ENCODE measurements at places on chromosomes 11 and 22.

- no peak for DNase-seq
Observed at GRCh38 chr22:19410941-19411689, 20.4 kb downstream of the HIRA start.

DNA sequence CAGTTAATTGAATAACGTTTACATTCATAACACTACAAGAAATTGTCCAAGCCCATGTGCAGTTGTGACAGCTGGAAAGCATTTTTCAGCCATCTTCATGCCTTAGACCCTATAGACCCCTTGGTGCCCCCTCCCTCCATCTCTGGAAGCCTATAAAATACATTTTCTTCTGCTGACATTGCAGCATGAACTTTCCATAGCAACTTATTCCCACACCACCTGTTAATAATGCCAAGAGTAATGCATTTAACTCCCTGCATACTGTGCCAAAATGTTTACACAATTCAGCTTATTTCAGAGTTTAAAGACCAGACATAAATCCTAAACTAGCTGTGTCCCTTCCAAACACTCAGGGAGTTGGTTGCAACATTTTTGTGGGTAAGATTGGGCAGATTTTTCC, 143.0 kb upstream of the ARHGAP20 start:
- DNase-seq, result no peak

- DNase-seq, result no peak
Observed at GRCh38 chr22:21587803-21588611, 20.5 kb downstream of the UBE2L3 start.

GRCh38 chr11:21069909-21070308, 400.5 kb downstream of the NELL1 start:
- no peak for DNase-seq

- DNase-seq, result no peak
Observed at GRCh38 chr11:1177020-1177770, 19.4 kb downstream of the MUC5AC start.

- peak; percentile 56 for DNase-seq
Observed at GRCh38 chr22:20130731-20131596, 640 bp upstream of the ZDHHC8 start.

DNA sequence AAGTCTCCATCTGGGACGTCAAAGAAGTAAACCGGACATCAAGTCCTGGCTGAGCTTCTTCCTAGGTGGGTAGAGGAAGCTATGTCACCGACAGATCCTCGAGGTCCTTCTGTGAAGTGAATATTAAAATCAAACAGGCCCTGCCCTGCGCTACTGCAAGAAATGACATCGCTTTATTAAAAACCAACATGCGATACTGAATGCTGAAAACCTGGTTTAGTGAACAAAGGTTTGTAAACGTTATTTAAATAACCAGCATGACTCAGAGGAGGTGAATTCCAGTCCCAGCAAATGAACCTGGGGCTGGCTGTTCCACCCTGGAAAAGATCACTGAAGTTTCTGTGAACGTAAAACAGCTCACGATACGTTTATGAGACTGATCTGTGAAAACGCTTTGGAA, 645 bp downstream of the RTCB start:
- DNase-seq, result no peak

DNA sequence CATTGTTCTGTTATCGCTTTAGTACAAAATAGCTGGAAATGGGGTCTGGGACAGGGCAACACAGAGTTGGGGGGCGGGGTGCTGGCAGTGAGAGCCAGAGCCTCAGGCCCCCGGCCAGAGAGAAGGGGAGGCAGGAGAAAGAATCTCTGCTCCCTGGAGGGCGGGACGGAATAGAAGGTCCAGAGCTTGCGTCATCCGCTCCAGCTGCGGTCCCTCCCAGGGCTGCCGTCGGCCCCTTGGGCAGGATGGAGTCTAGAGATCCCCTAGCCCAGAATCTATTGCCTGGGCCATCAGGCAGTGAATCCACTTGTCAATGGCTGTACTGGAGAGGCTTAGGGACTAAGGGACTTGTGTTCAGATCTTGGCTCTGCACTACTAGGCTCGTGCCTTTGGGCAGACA, 5.0 kb downstream of the TP53I11 start:
- no peak for DNase-seq

DNA sequence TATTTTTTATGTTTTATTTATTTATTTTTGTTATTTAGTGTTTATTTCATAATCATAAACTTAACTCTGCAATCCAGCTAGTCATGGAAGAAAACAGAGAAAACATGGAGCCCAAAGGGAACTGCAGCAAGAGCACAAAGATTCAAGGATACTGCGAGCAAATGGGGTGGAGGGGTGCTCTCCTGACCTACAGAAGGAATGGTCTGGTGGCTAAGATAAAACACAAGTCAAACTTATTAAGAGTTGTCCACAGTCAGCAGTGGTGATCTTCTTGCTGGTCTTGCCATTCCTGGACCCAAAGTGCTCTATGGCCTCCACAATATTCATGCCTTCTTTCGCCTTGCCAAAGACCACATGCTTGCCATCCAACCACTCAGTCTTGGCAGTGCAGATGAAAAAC, 36.7 kb downstream of the STIM1 start:
- no peak for DNase-seq

DNA sequence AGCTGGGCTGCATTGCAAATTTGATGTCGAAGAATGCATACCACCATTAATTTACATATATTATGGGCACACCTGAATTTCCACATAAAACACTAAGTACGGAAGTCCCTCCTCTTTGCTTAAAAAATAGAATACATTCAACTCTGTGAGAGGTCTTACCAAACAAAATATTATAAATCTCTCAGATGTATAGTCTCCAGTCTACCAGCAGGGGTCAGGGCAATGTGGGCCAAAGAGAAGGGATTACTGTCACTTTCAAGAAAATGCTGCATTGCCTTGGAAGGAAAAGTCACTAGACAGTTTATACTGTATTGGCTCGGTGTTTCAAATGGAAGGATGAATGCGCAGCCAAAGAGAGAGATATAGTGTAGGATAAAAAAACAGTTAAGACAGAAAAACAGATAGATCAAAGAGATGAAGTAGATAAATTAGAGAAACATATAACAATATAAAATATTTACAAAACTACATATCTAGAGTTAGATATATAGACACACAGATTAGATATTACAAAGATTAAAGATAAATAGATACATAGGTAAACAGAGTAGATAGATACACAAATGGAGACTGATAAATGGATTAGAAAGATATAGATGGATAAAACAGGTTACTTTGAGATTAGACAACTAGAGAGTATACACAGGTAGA, 20.9 kb downstream of the SERGEF start:
- no peak for DNase-seq

DNA sequence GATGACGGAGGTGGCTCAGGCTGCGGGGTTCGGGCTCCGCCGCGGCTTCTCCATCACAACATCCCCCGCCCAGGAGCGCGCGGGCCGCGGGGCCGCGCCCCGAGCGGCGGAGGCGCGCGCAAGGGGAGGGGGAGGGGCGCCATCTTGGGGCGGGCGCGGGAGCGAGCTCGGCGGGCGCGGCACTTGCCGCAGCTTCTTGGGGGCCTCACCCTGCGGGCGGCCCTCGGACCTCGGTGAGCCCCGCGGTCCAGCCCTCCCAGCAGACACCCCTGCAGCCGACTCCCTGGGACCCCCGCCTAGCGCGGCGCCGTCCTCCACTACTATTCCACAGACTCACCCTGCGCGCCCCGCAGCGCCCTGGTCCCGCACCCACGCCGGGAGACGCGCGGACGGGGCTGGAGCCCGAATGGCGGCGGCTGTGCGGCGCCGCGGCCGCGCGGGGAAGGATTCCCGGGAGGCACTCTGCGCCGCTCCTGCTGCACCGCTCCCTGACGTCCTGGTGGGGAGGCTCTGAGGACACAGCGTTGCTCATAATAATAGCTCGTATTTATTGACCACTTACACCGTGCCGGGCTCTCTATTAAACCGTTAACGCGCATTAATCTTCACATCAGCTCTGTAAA, at the start of gene APBB1:
Gene APBB1, minus strand, starts transcription at position 86 of the 623 bp plus-strand sequence. CDS start 7,747 bp downstream, outside the sequence.
- DNase-seq, result peak; percentile 22

GRCh38 chr11:16814410-16815046, 76.1 kb downstream of the C11orf58 start:
- DNase-seq, result no peak

- DNase-seq, result no peak
Observed at GRCh38 chr11:9739123-9739900, 75.4 kb downstream of the SWAP70 start.

- DNase-seq, result peak; percentile 29
Observed at GRCh38 chr11:94968334-94968958, 4.9 kb downstream of the CWC15 start.

- DNase-seq, result no peak
Observed at GRCh38 chr11:118252688-118253087, 523 bp upstream of the MPZL3 start.

- DNase-seq, result no peak
Observed at GRCh38 chr11:19519912-19520641, 192.6 kb upstream of the NAV2 start.

GRCh38 chr11:122050021-122050690, 65.9 kb downstream of the BLID start:
- no peak for DNase-seq

DNA sequence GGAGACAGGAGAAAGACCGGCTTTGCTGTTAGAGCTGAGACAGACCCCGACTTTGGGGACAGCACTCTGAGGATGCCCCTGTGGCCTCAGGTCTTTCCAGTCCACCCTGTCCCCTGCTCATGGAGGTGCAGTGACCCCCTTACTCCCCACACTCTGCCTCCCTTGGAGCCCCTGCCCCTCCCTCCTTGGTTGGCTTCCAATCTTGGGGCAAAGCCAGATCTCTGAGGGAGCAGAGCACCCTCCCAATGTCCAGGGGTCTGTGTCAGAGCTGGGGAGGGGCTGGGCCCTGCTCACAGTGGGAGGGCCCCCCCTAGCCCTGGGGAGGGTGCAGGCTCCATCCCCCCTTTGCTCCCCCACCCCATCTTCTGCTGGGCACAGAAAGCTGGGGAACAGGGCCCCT, 50.0 kb downstream of the IGLL1 start:
- DNase-seq, result no peak

GRCh38 chr11:96199563-96200025, 143.4 kb downstream of the MAML2 start:
- no peak for DNase-seq

DNA sequence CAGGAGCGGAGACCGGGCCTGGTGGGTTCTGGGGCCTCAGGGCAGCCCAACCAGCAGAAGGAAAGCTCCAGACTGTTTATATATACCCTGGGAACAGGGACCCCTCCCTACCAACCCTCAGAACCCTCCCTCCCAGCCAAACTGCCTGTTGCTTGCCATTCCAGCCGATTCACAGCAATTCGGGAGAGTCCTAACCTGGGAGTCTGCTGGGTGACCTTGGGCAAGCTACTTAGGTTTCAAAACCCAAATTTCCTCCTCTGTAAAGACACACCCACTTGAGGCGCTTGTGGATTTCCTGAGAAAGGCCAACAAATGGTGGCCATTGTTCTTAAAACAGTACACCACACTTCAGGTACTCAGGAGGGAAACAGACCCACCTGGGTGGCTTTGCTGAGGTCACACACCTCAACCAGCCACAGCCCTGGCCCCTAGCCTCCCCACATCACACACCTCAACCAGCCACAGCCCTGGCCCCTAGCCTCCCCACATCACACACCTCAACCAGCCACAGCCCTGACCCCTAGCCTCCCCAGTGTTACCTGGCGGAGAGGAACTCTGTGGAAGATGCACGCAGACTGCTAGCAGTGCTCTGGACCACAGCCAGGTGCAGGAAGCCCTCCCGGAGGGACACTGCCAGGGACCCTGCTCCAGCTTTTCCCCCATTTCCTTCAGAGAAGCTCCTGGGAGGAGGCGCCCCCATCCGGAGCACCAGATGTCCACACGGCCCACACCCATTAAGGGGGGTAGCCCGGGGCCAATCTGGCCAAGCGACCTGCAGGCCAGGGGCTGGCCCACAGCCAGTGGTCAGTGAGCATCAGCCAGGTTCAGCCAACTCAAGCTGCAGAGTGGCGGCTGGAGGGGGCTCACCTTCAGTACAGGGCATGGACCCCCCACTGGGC, 6.2 kb downstream of the SHISA8 start:
- no peak for DNase-seq
